ENCODE measurements at places on chromosomes 7 and 10.
A peak's percentile ranks its signal among the peaks of the same experiment; 100 is the strongest.

DNA sequence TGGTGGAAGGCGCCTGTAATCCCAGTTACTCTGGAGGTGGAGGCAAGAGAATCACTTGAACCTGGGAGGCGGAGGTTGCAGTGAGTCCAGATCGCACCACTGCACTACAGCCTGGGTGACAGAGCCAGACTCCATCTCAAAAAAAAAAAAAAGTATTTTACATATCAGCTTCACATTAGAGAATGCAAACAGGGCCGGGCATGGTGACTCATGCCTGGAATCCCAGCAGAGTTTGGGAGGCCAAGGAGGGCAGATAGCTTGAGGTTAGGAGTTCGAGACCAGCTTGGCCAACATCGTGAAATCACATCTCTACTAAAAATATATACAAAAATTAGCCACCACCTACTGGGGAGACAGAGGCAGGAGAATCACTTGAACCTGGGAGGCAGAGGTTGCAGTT is 31.6 kb downstream of the USP54 start:
- DNase-seq = no peak

DNA sequence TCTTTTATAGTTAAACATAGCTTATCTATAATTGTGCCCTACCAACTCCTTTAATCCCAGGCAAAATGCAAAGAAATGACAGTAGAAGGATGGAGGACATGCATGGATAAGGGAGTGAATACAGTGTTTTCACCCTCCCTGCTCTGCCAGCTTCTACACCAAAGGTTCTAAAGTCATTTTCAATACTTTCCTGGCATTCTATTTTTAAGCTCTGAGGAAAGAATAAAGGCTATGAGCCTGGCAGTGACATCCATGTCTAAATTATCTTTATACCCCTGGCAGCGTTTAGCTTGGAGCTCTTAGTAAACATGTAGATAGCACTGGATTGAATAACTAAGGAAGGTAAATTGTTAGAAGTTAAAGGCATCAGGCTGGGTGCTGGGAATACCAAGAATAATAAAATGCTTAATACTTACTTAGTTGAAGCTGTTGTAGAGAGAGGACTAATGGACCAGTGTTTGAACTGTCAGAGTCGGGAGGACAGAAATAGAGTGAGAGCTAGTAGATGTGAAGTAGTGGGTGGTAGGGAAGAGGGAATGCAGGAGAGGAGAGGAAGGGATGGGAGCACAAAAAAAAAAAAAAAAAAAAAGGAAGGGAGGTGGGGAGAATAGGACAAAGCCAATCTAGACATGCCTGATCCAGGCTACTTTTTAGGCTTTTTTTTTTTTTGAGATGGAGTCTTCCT is 518.9 kb downstream of the GALNT17 start:
- no peak for DNase-seq

GRCh38 chr10:34116220-34116641 is 698.9 kb downstream of the PARD3 start:
- no peak for DNase-seq

- DNase-seq = no peak
Observed at GRCh38 chr10:132814469-132814856, 28.5 kb upstream of the NKX6-2 start.

DNA sequence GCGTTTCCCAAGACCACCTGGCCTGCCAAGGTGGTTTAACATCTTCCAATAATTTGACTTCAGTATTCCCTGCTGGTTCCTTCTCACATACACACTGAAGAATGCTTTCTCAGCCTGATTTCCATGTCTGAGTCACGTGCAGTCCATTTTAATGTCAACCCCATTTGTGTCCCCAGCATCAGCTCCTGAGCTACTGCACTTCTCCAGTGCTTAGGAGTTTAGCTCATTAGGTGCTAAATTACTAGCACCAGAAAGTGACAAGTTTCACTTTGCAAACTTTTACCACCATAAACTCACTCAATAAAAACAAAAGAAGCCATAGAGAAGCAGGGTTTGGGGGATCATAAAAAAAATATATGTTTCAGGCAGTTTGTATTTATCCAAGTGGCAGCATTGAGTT is 279.3 kb upstream of the SORCS1 start:
- DNase-seq = no peak

- DNase-seq = peak; percentile 58
Observed at GRCh38 chr10:79196470-79197461, 128.0 kb downstream of the ZMIZ1 start.

GRCh38 chr10:4051011-4051640 is 266.1 kb upstream of the KLF6 start:
- DNase-seq = no peak

- DNase-seq = no peak
Observed at GRCh38 chr7:131008840-131009711, 275.1 kb upstream of the KLF14 start.

DNA sequence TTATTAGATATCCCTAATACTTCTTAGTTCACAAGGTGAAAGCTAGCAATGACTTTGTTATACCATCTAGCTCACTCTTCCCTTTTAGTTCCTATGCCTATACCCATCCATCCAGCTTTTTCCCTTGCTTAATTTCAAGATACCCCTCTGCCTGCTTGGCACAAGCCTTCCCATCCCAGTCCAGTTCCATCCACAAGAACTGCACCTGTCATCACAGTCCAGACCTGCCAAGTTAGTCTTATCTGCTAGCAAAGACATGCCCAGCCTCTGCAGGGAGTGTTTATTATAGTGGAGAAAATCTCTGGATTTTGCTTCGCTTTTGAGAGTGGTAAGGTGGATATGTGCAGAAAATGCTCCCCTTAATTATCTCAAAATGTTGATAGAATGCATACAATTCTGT is 158.2 kb downstream of the ST7 start:
- no peak for DNase-seq

DNA sequence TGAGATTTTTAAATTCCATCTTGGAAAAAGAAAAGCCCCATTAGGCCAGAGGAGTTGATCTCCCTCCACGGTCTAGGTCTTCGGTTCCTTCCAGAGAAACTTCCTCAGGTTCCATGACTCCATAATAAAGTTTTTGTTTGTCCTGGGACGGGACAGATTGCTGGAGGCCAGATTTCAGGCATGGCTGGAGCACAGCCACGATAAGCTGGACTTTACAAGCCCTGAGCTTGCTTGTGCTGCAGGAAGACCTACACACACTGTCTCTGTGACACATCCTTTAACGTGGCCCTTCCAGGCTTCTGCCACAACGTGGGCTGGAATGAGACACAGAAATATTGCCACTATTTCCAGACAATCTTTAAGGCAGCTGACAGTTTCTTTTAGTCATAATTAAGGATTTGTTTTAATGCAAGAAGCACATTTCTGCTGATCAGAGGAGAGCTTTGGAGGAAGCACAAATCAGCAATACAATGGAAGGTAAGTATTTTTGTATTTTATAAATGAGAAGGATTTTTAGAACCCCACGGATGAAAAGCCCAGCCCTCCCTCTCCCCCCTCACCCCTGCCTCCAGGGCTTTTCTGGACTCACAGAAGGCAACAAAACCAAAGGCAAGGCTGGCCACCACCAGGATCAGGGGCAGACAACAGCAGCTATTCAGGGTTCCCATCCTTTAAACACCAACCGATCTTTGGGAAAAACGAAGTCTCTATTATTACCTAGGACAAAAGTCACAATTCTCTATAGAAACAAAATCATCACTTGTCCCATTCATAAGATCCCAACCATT is 6.5 kb downstream of the CTBP2 start:
- no peak for DNase-seq

- no peak for DNase-seq
Observed at GRCh38 chr10:32937911-32938424, 20.1 kb downstream of the ITGB1 start.

DNA sequence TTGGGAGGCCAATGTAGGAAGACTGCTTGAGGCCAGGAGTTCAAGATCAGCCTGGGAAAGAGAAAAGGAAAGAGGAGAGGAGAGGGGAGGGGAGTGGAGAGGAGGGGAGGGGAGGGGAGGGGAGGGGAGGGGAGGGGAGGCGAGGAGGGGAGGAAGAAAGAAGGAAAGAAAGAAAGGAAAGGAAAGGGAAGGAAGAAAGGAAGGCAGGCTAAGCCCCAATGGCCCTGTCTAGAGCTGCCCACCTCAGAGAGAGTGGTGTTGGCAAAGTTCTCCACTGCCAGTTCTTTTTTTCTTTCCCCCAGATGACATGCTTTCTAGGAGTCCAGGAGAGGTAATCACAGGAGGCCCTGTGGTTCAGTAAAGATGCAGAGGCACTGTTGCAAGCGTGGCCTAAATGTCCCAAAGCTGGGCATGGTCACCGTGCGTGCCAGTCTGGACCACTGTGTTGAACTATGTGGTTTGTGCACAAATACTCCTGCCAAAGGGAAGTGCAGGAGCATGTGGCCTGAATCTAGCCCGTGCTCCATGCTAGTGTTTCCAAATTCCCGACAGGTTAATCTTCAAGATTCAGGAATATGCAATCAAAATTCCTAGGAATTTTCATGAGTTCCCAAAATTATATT is 39.7 kb downstream of the ODAD2 start:
- DNase-seq = no peak

DNA sequence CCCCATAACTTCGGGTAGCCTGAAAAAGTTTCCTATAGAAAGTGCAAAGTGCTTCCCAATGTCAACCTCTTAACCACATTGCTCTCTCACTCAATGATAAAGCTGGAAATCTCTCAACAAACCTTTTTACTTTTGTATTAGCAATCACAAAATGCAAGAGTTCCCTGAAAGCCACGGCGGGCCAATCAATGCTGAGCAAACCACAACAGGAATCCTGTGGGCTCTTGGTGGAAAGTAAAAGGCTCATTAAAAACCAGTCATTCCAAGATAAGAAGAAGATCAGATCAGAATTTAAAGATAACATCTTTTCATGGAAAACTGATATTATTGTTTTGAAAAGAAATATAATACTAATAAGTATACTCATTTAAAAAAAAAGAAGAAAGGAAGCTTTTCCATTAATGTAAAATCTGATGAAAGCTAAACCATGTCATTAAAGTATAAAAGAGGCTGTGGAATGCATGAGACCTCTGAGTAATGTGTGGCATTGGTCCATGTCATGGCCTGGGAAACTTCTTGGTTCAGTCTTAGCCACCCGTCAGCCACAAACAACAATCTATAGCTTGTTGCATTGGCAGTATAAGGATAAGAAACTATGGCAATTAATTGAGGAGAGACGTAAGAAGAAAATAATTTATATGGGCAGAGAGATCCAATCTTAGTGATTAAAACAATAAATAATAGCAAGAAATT is 1066.1 kb upstream of the SORCS1 start:
- no peak for DNase-seq

Measured in stimulated activated CD8-positive, alpha-beta memory T cell treated with anti-CD3 and anti-CD28 coated beads, Interleukin-15, amount 100 ng/mL, for 1 hour (primary cell).